ENCODE measurements at places on chromosomes 2 and 18. TPM values are rescaled to one million over a fixed set of nuclear protein-coding genes. Genes with fewer than 3 reads are reported as not detected.

Gene AKAIN1
- total RNA-seq: not detected

Gene LYG2
- total RNA-seq: not detected

Gene ANKRD44
- 3.6 TPM for total RNA-seq

Gene IFIH1
- total RNA-seq: 5.3 TPM

Gene GCG
- total RNA-seq: not detected

Gene CLEC4F
- total RNA-seq: 0.13 TPM
